Nephron progenitor cell (in vitro differentiated cells): ENCODE measurements at places on chromosomes 6 and 20.

DNA sequence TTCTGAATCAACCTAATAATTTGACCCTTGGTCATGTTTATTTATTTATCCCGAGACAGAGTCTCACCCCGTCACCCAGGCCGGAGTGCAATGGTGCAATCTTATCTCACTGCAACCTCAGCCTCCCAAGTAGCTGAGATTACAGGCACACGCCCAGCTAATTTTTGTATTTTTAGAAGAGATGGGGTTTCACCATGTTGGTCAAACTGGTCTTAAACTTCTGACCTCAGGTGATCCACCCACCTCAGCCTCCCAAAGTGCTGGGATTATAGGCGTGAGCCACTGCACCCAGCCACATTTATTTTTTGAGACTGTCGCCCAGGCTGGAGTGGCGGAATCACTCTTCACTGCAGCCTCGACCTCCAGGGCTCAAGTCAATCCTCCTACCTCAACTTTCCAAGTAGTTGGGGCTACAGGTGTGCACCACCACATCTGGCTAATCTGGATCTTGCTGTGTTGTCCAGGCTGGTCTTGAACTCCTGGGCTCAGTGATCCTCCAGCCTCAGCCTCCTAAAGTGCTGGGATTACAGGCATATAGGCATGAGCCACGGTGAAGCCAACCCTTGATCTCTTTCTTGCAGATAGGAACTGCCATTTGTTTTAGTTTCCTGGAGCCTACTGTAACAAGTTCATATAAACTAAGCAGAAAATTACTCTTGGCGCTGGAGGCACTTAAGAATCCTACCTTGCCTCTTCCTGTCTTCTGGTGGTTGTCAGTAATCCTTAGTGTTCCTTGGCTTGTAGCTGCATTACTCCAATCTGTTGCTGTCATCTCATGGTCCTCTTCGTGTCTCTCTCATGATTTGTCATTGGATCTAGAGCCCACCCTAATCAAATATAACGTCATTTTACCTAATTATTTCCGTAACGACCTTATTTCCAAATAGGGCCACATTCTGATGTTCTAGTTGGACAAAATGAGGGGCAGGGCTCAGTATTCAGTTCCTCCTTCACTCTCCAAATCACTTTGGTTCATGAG is 2.3 kb downstream of the RPS18 start:
- no peak for DNase-seq

- DNase-seq = no peak
Measured at GRCh38 chr6:157520117-157520406, 139.1 kb downstream of the ZDHHC14 start.

DNA sequence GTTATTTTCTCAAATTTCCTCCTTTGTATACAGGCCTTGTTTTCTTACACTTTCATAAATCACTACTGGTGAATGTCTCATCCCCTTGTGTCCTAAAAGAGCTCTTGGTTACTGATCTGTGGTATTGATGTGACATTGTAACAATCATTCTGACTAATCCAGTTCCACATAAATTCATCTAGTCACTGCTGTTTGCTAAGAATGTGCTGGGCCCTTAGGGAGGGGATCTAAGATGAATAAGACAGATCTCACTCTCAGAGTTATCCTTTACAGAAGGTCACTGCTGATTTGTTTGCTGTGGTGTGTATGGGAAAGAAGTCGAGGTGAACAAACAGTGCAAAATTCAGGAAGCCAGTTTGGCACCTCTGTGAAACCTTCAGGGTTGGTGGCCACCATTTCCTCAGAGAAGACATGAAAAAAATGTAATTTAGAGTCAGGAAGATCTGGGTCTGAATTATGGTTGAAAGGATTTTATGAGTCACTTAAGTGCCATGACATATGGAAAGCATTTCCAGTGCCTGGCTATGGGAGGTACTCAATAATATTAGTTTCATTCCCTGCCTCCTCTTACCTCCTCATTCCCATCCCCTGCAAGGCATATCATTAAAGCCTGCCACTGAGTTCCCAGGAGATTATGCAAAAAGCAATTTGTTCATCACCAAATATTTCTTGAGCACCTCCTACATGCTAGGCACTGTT is 121.8 kb downstream of the COL9A1 start:
- DNase-seq = no peak

GRCh38 chr6:3916211-3916610 is 67.0 kb downstream of the FAM50B start:
- DNase-seq = no peak

DNA sequence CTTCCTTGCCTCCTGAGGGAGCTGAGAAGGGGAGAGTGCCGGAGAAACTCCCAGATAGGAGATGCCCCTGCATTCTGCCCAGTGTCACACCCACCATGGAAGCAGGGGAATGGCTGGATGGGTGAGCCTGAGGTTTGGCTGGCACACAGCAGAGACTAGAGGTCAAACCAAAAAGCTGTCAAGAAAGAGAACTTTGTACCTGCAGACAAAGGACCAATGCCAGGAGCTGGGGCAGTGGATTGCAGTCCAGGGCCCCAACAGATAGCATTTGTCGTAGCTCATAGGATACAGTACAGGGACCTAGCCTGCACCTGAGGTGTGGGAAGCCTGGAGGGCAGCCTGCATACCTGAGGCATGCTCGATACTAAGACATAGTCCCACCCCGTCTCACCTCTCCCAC is 106.1 kb upstream of the GLP1R start:
- DNase-seq = no peak

DNA sequence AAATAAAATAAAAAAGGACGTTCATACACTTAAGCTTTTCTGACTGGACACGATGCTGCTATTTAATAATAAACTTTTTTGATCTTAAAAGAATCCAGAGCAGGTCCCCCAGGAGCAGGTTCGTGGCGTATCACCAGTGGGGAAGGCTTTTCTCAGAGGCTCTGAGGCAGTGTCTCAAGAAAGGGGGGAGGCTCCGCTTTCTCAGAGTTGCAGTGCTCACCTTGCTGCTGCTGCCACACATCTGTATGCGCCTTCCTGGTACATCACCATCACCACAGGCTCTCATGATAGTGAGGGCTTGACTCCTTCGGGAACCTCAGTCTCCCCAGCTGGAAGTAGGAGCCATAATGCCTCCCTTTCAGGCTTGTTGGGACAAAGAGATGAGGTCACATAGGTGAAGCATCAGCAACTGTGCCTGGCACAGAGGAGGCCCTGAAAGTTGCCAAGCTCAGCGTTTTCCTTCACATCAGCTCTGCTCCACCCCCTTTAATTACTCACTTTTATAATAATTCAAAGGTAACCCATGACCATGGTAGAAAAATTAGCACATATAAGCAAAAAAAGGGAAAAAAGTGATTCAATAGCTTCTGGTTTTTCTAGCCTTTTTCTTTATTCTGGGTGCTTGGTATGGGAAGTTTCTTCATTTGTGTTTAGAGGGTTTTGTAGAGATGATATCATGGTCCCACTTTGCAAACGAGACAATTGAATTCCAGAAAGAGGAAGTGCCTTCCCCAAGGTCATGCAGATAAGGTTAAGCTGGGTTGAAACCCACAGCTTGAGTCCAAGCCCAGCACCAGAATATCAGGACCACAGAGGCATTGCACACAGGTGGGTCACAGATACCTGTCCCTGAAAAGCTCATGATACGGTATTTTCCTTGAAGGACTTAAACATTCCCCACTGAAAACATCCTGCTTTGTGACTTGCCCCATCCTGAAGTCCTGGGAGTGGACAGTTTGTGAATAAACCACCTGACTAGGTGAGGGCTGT is 24.5 kb downstream of the SRSF3 start:
- no peak for DNase-seq

GRCh38 chr6:97053643-97054411 is 129.3 kb downstream of the KLHL32 start:
- no peak for DNase-seq

DNA sequence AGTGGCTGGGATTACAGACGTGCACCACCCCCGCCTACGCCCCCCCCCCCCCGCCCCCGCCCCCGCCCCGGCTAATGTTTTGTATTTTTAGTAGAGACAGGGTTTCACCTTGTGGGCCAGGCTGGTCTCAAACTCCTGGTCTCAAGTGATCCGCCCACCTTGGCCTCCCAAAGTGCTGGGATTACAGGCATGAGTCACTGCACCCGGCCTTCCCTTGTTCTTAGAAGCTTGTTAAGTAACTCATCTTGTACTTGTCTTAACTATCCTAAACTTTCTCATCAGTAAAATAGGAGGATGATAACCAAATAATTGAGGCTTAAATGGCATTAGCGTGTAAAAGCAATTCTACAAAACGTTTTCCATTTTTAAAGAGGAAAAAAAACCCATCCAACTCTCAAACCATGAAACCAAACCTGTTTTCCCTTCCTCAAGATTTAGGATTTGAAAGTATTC is 4.2 kb downstream of the CDYL start:
- DNase-seq = no peak

DNA sequence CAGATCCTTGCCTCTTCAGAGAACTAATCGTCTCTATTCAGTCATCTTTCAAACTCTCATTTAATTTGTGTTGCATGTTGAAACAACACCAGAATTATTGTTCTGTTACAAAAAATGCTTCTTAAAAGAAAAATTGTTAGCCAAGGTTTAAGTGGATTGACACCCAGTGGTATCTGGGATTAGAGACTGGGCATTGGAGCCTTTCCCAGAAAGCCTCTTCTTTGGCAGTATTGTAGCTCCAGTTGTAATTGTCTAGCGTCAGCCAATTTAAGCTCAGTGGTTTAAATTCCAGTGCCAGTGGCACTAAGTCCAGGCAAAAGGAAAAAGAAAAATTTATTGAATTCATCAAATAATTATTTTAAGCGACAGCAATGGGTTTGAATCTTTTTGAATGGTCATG is 801 bp downstream of the CCDC28A start:
- DNase-seq = no peak

DNA sequence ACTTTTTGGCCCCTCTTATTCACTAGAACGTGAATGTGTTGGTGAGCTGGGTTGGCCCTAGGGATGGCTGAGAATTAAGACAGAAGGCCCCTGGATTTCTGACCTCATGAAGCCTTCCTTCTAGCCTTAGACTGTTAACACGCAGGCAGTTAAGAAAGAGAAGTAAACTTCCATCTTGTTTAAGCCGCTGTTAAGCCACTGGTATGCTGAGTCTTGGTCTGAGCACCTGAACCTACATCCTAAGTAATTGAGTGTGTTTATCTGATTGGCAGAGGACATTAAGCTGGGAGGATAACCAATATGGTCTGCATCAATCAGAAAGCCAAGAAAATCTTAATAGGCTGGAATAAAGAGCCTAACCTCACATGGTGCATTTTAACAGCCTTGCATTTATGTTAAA is 535.0 kb upstream of the ARID1B start:
- DNase-seq = no peak

GRCh38 chr20:62300319-62300718 is 2.5 kb upstream of the ADRM1 start:
- DNase-seq = no peak

DNA sequence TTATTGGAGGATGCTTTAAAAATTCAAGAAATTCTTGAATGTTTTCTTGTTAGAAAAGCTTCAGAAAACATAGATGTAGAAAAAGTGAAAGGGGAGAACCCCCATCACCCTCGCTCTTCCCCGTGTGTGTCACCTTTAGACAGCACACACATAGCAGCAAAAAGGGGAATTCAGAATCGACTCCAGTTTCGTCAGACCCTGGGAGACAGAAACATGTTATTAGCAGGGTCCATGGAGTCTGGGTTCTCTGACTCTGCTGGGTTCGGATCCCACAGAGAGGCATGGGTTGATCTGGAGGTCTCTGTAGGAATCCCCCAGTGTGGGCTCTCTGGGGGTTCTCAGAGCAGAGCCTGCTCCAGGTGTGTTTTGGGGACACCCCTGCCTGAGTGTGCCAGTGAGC is 43.7 kb downstream of the ARHGAP40 start:
- no peak for DNase-seq

DNA sequence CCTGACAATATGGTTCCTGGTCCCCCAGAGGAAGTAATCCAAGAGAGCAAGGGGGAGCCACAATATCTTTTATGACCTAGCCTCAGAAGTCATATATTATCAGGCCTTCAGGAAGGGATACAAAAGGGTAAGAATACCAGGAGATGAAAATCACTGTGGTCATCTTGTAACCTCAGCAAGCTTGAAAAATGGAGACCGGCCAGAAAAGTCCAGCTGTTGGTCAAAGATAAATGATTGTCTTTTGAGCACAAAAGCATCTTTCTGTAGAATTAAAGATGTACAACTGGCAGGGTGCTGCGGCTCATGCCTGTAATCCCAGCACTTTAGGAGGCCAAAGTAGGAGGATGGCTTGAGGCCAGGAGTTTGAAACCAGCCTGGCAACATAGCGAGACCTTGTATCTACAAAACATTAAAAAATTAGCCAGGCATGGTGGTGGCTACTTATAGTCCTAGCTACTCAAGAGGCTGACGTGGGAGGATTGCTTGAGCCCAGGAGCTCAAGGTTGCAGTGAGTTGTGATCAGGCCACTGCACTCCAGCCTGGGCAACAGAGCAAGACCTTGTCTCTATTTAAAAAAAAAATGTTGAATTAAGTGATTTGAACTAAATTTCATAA is 118.0 kb upstream of the MARCKS start:
- no peak for DNase-seq
